ENCODE measurements at places on chromosomes 1 and 21.
A peak's percentile ranks its signal among the peaks of the same experiment; 100 is the strongest.

DNA sequence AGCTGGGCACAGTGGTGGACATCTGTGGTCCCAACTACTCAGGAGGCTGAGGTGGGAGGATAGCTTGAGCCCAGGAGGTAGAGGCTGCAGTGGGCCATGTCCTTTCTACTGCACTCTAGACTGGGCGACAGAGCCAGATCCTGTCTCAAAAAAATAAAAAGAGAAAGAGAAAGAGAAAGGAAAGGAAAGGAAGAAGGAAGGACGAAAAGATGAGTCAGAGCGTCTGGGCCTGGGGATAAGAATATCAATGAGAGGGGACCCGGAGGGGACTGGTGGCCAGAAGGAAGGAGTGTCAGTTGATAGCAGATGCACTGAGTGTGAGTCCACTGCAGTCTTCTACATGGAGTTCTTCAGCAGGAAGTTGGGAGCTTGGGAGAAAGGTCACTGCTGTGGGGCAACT lies 75.6 kb downstream of the SYT6 start:
- DNase-seq = no peak

DNA sequence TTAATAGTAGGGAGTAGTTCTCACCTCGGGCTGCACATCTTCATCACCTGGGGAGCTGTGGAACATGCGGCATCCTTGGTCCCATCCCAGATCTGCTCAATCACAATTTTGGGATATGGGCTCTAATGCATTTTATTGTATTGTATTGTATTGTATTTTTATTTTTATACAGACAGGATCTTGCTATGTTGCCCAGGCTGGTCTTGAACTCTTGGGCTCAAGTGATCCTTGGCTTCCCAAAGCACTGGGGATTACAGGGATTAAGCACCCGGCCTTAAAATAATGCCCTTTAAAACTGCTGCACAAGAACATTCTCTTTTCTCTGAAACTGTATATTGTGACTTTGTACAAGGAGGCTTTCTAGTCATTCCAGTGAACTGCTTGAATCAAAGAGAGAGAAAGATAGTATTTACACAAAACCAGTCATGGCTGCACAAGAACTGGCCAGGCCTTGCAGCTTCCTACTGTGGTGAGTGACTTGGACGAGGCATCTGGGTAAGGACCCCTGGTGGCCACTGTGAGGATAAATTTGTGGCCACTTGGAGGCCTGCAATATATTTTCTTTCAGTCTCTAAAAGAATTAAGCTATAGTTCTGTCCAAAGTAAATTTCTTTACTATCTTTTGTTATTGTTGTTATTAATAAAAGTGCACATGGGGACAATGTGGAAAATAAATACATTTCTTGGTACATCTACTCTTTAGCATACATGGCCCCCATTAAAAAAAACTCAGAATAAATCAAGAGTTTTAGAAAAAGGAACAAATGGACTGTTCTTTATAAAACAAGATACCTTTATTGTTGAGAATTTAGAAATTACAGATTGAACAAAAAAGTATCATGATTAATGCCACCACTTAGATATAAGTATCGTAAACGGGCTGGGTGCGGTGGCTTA lies 48.0 kb downstream of the TBCE start:
- DNase-seq = peak; percentile 88

- DNase-seq = no peak
These were observed 648.9 kb upstream of the CXADR start for GRCh38 chr21:16863908-16864307.

DNA sequence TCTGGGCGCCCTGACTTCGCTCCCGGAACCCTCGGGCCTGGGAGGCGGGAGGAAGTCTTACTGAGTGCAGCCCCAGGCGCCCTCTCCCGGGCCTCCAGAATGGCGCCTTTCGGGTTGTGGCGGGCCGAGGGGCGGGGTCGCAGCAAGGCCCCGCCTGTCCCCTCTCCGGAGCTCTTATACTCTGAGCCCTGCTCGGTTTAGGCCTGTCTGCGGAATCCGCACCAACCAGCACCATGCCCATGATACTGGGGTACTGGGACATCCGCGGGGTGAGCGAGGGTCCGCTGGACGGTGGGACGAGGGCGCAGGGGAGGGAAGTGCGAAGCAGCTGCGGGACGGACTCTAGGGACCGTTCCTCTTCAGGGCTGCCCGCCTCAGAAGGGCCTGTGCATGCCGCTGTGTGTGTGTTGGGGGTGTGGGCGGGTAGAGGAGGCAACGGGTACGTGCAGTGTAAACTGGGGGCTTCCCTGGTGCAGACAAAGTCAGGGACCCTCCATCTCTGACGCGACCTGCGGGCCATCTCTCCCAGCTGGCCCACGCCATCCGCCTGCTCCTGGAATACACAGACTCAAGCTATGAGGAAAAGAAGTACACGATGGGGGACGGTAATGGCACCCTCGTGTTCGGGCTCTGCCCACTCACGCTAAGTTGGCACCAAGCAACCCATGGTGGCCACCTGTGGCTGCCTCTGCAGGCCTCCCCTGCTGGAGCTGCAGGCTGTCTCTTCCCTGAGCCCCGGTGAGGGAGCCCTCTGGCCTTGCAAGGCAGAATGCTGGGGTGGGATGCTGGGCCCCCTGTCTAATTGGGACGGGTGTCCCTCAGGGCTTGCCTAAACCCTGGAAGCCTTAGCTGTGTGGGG lies at the start of gene GSTM1:
TSS of gene GSTM1 (plus strand) at position 177 of the 859 bp plus-strand sequence. CDS start at position 234, 57 bp downstream.
- peak; percentile 82 for DNase-seq

DNA sequence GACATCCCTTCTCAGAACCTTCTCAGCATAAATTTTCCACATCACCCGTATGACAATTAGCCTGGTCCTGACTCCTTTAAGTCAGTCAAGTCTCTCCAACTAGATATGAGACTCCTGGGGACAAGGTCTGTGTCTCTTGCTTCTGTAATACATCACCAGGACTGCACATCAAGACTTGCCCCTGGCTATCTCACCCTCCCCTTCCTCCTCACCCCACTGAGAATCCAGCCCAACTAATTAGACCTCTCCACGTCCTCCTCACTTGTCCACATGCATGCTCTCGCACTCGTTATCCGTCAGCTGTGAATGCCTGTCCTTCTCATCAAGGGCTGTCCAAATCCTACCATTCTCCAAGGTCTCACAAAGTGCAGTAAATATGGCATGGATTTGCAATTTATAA lies 542.8 kb downstream of the PTPRU start:
- no peak for DNase-seq

- DNase-seq = peak; percentile 82
These were observed 125.4 kb upstream of the USP25 start for GRCh38 chr21:15604413-15604812.

- no peak for DNase-seq
These were observed 19.7 kb upstream of the FASLG start for GRCh38 chr1:172638885-172639831.

DNA sequence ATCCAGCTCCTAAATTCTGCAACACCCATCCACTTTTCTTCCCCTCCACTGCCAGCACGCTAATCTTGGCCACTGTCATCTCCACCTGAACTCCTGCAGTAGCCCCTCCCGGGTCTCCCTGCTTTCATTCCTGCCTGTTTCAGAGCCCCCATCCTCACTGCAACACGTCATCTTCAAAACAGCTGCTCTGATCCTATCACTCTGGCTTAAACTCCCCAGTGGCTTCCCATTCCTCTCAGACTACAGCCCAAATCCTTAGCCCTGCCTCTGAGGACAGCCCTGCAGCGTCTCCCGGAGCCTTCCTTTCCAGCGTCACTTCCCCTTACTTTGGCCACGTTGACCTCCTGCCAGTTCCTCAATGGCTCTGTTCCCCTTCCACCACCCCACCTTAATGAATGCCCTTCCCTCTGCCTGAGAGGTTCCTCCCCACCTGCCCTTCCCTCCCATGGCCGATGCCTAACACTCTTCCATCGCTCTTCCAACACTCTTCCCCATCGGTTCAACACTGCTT lies 22.9 kb upstream of the IFNAR2 start:
- no peak for DNase-seq

DNA sequence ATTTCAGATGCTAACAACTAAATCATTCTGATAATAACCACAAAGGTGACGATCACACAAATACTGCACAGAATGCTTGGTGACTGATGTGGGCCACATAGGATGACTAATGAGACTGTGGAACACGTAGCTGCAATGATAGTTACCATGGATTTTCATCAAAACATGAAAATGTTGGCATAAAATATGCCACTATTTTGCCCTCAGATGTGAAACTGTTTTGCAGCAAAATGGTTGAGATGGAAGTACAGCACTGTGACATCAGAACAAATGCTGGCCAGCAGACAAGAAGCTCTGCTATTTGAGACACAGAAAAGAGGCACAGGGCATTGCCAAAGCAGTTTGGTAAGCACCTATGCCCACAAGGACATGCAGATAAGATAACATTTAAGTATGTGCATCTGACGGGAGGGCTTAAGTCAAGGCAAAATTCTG lies 83.8 kb downstream of the NIBAN1 start:
- DNase-seq = peak; percentile 72

- DNase-seq = no peak
These were observed 19.6 kb downstream of the SLC27A3 start for GRCh38 chr1:153794624-153795329.

GRCh38 chr1:212242288-212242984 lies 42.8 kb upstream of the PPP2R5A start:
- no peak for DNase-seq

- no peak for DNase-seq
These were observed 18.3 kb upstream of the LRP8 start for GRCh38 chr1:53345996-53346813.

DNA sequence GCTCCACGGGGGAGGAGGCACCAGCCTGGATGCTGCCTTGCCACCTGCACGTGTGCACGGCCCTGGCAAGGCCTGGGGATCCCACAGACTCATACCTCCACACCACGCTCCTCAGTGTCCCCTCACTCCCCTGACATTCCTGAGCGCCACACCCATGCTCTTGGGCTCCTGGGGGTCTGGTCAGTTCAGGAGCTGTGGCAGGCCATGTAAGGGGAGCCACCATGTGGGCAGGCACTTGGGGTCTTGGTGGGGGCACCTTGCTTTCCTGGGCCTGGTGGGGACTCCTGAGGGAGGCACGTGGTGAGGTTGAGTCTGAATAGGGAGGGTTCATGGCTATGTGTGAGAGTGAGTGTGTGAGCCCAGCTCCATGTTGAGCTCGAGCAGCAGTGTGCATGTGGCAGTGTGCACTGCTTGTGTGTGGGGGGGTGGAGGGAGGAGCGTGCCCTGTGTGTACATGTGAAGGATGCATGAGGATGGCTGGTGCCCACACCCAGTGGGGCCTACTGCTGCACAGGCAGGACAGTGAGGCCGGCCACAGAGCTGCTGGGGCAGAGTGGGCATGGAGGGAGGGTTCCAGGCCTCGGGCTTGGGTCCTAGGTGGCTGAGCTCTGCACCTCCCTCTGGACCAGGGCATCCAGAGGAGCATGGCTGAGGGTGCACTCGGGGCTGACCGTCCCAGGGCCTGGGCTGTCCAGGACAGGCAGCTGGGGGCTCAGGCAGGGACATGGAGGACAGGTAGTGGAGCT lies 1.6 kb downstream of the GJC2 start:
- DNase-seq = no peak

- no peak for DNase-seq
These were observed 3.5 kb upstream of the TTC22 start for GRCh38 chr1:54804471-54805132.

DNA sequence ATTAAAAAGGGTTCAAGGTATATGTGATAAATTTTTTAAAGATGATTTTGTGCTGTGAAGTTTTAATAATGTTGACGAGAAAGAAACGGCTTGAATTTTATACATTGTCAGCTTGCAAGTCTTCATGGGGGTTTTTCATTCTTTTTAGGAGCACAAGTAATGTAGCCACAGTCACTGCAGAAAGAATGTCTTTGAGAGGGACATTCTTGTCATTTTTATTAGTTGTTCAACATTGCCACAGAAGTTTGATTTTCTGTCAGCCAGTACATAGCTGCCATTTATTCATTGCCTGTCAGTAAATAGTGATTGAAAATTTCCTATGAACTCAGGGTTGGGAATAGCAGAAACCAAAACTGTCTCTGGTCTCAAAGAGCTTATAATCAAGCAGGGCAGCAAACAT lies 156.3 kb downstream of the DHRS3 start:
- no peak for DNase-seq

DNA sequence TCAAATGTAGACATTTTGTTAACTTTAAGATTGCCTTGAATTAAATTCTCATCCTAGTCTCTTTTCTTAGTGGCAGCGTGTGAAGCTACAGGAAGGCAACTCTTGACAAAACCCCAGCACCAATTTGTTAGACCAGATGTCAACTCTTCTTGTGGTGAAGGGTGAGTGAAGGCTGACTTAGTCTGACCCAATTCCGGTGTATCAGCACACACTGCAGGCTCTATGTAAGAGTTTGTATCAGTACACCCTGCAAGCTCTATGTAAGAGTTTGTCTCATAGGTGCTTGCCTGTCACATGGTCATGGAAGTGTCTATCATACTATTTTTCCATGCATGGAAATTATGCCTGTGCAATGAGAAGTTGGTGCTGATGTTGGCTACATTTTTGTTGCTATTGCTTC lies 16.8 kb downstream of the CR2 start:
- DNase-seq = no peak

DNA sequence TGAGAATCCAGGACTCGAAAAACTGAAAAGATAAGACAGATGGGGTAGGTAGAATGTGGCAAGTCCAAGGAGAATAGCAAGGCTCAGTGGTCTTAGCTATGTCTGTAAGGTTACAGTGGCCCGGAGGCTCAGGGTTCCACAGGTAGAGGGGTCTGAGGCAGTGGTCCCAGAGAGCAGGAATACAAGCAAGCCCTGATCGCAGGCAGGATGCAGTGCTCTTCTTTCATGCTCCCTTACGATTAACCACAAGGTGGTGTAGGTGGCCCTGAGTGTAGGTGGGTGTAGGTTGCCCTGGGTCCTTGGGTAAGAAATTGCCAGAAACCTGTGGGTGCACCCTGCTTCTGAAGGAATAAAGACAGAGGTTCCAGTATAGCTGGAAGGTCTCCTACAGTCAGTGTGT lies 99.1 kb upstream of the RAB3GAP2 start:
- DNase-seq = peak; percentile 25

DNA sequence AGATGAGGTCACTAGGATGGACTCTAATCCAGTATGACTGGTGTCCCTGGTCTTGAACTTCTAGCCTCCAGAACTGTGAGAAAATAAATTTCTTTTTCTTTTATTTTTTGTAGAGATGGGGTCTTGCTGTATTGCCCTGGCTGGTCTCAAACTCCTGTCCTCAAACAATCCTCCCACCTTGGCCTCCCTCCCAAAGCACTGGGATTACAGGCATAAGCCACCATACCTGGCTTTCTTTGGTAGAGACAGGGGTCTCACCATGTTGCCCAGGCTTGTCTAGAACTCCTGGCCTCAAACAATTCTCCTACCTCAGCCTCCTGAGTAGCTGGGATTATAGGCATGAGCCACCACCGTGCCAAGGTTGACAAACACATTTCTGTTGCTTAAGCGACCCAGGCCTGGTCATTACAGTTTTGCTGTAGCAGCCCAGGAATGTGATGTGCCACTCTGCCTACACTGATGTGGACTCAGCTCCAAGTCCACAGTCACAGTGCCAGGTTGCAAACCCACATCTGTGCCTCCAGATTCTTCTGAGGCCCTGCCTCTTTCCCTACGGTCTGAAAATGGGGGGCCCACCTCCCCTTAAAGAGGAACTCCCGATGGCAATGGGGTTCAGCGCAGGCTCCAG lies 15.9 kb downstream of the PYCR2 start:
- no peak for DNase-seq

- DNase-seq = peak; percentile 51
These were observed 23.0 kb upstream of the ZBTB40 start for GRCh38 chr1:22428672-22429071.

Data from cardiac muscle cell (in vitro differentiated cells and primary cell).